ENCODE measurements at places on chromosomes 16 and 17.

DNA sequence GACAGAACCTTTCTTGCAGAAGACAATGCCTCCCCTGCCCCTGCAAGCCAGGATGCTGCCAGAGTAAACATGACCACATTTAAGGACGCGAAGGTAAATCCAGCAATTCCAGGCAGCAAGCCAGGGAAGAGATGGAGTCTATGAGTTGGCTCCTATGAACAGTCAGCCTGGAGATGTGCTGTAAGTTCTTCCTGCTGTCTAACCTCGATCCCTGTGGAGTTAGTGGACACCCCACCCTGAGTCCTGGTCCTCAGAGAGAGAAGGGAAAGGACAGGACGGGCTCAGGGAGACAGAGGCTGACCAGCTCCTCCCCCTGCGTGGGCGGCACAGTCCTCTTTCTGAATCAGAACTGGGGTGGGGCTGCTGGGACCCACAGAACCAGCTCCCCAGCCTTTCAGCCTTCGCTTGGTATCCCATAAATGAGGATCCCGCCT is 24.9 kb downstream of the CDC42EP4 start:
- no peak for DNase-seq

GRCh38 chr17:7951143-7951792 is 19.3 kb downstream of the CNTROB start:
- DNase-seq, result no peak

DNA sequence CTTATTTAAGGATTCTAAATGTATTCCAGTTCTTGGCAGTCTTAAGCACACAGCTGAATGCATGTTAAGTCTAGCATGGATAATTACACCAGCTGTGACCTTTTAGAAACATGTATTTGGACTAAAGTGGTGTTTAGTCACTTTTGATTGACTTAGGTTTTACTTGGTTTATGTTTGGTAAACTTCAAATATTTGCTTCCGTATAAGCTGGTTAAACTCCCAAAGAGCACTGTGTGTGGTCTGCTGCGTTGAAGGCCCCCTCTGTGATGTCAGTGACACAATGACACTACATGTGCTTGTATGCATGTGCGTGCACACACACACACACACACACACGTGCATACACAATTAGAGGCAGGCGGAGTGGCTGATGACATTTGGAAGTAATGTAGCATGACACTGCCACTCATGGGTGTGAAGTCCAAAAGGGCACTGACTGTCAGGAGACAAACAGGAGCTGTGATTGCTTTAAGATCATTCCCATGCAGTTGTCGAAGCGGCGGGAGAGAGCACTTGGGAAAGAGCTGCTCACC is 156.1 kb upstream of the CDH13 start:
- DNase-seq, result no peak

- no peak for DNase-seq
These were observed 29.8 kb upstream of the ABCC11 start for GRCh38 chr16:48277158-48277557.

DNA sequence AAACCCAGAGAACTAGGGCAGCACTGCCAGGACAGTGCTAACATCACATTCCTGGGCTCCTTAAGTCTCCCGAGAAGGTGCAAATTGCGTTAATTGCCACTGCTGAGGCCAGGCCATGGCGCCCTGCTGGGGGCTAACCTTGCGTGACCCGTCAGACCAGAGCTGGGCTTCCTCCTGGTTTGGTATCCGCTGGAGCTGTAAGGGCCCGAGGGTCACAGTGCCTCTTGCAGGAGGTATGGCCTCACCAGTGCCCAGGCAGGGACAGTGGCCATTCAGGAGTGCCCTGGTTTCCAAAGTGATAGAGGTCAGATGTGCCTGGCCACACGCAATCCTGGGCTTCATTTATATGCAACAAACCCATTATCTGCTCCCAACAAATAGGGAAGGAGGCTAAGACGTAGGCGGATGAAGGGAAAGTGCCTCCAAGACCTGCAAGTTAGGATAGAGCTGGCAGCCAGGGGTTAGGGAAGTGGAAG is 17.7 kb upstream of the ADCY9 start:
- no peak for DNase-seq

- DNase-seq, result no peak
These were observed 3.3 kb downstream of the HERPUD1 start for GRCh38 chr16:56935201-56935600.

DNA sequence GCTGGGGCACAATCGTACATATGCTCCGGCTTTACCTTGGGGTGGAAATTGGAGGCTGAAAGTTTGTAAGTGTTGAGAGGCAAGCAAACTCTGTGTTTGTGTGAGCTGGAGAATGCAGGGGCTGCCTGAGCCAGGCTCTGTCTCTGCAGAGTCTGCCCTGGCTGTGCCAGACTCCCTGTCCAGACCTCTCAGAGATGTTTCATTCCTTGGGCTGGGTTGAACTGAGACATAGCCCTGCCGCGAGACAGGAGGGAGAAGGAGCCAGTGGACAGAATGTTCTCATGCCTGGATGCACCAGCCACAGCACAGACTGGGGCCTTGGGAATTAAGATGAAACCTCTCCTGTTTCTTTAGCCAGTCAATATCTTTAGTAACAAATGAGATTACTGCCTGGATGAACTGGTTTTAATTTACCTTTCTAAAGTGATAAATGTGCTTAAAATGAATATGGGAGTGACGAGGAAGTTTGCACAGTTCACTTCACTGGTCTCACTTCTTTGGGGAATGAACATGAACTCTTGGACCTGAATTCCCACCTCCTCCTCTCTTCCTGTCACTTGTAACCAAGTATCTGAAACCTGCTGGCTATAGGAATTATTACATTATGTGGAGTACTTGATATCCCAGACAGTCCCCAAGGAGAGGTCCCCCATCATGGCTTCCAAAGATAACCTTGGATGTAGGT is 40.1 kb downstream of the YPEL2 start:
- no peak for DNase-seq

GRCh38 chr17:29124925-29125273 is 55.3 kb downstream of the MYO18A start:
- no peak for DNase-seq

GRCh38 chr17:7843257-7843535 is 9.2 kb downstream of the KDM6B start:
- no peak for DNase-seq

DNA sequence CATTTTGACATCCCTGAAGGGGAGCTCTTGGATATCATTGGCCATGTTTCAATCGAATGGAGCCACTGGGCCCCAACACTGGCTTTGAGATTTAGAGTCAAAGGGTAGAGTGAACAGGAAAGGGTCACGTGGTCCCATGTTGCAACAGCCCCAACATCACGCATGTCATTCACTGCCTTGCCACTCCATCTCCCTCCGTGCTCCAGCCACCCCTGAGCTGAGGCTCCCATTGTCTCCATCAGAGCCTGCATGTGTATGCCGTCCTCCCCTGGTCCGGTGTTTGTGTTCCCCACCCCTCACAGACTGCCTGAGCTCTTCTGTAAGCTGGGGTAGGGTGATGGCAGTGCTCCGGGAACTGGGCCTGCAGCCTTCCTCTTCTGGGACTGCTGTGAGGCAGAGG is 12.1 kb downstream of the NFE2L1 start:
- DNase-seq, result no peak

- DNase-seq, result no peak
These were observed 195.3 kb downstream of the GSG1L start for GRCh38 chr16:27868180-27868579.

DNA sequence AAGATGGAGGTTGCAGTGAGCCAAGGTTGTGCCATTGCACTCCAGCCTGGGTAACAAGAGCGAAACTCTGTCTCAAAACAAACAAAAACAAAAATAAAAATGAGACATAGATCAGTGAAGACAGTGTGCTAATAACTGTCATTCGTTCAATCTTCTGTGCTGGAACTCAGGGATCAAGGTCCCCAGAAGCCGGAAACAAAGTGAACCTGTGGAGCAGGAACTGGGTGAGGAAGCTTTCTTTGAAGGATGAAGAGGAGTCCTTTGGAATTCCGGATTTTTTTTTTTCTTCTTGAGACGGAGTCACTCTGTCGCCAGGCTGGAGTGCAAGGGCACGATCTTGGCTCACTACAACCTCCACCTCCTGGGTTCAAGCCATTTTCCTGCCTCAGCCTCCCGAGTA is 2.1 kb upstream of the SLC2A4 start:
- DNase-seq, result no peak

GRCh38 chr16:57113042-57113453 is 20.7 kb downstream of the CPNE2 start:
- DNase-seq, result peak; percentile 37

GRCh38 chr16:9850817-9851216 is 331.4 kb downstream of the GRIN2A start:
- no peak for DNase-seq

DNA sequence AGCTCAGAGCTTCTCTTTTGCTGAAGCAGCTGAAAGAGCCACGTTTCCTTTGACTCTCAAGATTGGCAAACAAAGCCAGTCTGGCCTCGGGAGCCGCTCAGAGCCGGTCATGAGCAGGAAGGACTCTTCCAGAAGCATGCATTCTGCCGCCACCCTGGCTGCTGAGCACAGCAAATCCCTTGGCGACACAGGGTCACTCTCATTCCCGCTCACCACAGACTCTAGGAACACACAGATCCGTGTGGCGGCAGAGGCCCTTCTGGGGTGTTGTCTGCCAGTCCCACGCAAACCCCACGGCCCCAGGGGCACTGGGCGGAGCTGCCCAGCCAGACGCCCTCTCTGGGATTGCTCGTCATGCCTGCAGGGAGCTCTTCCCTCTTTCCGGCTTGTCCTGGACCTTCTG is 157.0 kb downstream of the C16orf95 start:
- no peak for DNase-seq

DNA sequence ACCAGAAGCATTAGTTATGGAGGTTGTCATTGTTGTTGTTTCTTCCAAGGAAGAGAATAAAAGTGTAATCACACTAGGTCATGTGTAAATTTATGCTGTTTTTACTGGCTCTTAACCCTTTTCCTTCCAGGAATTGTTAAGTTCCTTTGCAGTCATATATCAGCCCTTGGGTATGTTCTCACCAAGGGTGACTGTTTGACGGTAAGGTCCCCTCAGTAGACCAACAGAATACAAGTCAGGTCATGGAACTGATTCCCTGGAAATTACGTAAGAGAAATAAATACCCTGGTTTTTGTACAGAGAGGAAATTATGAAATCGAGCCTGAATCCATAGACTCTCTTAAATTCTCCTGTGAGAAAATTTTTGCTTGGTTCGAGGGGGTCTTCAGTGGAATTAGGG is 11.2 kb upstream of the KCNJ2 start:
- DNase-seq, result no peak

DNA sequence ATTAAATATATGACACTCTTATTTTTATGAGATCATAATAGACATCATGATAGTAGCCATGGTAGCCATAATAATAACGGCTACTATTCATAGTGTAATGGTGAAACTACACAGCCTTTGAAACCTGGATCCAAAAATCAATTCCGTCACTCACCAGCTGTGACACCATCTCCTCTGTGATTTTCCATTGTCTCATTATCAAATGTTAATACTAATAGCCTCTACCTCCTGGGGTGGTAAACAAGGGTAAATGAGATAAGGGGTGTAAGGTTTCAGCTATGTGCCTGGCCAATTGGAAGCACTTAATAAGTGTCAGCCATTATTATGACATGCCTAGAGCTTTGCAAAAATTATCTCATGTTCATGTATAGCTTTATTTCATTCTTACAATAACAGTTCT is 88.6 kb downstream of the CACNG3 start:
- no peak for DNase-seq

GRCh38 chr17:66711401-66711800 is 123.5 kb upstream of the CACNG5 start:
- DNase-seq, result no peak

DNA sequence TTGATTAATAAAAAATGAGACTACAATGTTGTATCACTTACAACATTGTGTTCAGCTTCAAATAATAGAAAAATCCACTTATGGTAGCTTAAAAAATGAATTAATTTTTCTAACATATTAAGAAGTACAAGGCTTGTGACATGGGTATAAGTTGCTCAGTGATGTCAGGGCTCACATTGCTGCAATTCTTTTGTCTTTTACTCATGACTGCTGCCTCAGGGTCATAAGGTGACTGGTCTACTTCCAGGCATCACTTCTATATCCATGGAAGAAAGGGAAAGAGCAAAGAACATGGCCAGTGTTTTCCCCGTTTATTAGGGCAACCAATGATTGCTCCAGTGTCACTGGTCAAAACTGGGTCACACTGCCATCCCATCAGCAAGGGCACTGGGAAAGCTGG is 295.3 kb downstream of the MAP2K4 start:
- DNase-seq, result peak; percentile 56

- peak; percentile 21 for DNase-seq
These were observed 15.4 kb downstream of the NAA60 start for GRCh38 chr16:3458852-3459361.

DNA sequence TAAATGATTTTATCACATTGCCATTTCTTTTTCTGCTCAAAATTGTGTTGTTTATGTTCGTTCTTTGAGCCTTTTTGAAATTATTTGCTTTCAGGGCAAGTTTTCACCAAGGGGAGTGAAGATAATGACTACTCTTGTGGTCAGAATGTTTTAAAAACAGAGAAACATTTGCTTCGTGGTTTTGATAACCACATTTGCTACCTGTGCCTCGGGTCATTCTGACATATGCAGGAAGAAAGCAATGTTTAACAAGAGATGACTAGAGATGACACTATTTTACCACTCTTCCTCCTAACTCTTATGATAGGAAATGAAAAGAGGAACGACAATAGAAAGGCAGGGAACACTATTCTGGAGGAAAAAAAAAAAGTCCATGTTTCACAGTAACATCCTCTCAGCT is 1496.5 kb upstream of the GOT2 start:
- peak; percentile 66 for DNase-seq

GRCh38 chr17:17868641-17869522 is 32.1 kb upstream of the SREBF1 start:
- no peak for DNase-seq

DNA sequence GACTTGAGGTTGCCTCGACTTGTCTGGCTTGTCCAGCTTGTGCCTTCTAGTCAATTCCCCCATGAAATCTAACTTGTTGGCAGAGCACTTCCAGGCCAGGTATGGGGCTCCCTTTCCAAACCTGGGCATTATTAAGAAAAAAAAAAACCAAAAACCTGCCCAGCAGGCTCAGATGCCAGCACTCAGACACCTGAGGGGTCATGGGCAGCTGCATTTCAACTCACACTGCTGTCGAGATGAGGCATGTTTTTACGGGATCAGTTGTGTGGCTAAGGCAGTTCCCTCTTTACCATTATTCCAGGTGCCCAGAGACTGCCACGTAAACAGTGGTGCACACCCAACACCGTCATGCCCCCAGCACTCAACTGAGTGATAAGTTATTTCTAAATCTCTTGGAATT is 17.8 kb downstream of the TMEM11 start:
- no peak for DNase-seq

DNA sequence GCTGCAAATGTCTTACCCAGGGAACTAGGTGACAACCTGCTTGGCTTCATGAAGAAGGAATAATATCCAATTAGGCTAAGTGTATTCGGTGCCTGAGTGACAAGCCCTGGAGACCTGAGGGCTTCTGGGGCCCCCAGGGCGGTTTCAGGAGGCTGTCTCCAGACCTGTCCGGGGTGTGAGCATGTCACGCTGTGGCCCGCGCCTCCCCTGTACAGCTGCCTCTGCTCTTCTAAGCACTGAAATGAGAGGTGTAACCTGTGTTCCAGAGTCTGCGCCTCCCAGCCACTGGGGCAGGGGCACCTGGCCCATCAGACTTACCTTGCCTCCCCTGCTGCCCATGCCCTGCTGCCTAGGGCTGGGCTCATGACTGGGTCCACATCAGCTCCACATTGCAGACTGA is 114.3 kb downstream of the WWOX start:
- no peak for DNase-seq

- no peak for DNase-seq
These were observed 109.0 kb downstream of the RAP1GAP2 start for GRCh38 chr17:2905269-2905668.

Measured in EL (cell line).